ENCODE measurements at places on chromosomes 2 and 18.

- DNase-seq: no peak
Observed at GRCh38 chr2:100077456-100077855, 64.9 kb downstream of the AFF3 start.

- no peak for DNase-seq
Observed at GRCh38 chr2:122643725-122644329, 888.4 kb downstream of the TSN start.

GRCh38 chr18:53508529-53508928, 715.9 kb downstream of the MBD2 start:
- no peak for DNase-seq

- DNase-seq: no peak
Observed at GRCh38 chr18:79628416-79629248, 51.0 kb upstream of the CTDP1 start.

DNA sequence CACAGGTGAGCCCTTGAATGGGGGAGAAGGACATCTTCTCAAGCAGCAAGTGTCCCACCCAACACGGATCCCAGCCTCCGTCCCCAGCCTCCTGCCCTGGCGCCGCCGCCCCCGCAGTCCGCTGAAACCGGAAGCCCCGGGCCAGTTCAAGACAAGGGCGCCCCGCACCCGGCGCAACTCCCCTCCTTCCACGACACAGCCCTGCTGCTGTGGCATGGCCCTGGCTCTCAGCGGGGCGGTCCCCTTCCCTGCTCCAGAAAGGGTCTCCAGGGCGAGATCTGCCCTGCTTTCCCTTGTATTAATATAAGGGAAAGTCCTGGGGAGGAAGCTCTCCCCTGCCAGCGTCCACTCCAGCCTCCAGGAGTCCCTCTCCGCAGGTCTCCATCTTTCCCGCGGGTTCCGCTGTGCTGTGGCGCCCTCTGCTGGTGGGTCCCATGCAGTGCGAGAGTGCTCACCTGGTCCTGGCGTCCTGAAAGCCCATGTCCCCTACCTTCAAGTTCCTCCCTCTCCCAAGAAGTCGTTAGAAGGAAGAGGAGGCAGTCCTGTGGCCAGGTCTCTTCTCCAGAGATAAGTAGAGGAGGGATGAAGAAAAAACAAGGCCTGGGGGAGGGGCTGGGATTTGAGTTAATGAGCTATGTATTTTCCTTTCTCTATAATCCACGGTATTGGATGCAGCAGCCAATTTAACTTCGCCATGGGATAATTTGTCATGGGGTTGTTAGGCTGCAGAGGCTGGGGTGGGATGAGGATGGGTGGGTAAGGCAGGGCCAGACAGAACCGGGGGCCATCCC, 176.0 kb downstream of the SMAD2 start:
- DNase-seq: peak; percentile 33

DNA sequence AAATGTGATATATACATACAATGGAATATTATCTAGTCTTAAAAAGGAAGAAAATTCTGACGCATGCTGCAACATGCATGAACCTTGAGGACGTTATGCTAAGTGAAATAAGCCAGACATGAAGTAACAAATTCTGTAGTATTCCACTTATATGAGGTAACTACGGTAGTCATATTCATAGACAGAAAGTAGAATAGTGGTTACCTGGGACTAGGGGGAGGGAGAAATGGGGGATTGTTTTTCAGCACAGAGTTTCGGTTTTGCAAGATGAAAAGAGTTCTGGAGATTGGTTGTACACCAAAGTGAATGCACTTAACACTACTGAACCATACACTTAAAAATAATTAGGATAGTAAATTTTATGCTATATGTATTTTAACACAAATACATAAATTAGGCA, 215.9 kb upstream of the FBXO11 start:
- no peak for DNase-seq

- no peak for DNase-seq
Observed at GRCh38 chr2:10564876-10565445, 116.8 kb upstream of the ODC1 start.

GRCh38 chr2:109535217-109535946, 78.4 kb downstream of the SEPTIN10 start:
- DNase-seq: no peak

GRCh38 chr18:23710068-23710527, 20.8 kb downstream of the LAMA3 start:
- DNase-seq: no peak

GRCh38 chr18:12038082-12038638, 55.5 kb upstream of the ANKRD62 start:
- DNase-seq: no peak

Measured in activated gamma-delta T cell treated with Interleukin-2 at 50 U/mL for 16 hours (primary cell).